Smooth muscle cell of the umbilical artery (primary cell): ENCODE measurements at places on chromosomes 11 and 22. TPM values are rescaled to one million over a fixed set of nuclear protein-coding genes. Genes with fewer than 3 reads are reported as not detected.

The HRAS gene
- 32.1 and 44.6 TPM in 2 replicates for total RNA-seq

The CHRDL2 gene
- total RNA-seq = not detected in 2 replicates

The WNT7B gene
- under 0.01 and 2.4 TPM in 2 replicates for total RNA-seq

The KRTAP5-11 gene
- not detected in 2 replicates for total RNA-seq

The OR52A1 gene
- total RNA-seq = not detected in 2 replicates

The PARVG gene
- total RNA-seq = 0.05 TPM in 1 of 2 replicates, not detected in the other

The SLC16A8 gene
- total RNA-seq = 0.30 TPM in 1 of 2 replicates, not detected in the other

The FIBIN gene
- total RNA-seq = 25.4 and 51.4 TPM in 2 replicates

The CASTOR1 gene
- 11.5 and 15.4 TPM in 2 replicates for total RNA-seq

The GAS2 gene
- total RNA-seq = 0.97 and 1.5 TPM in 2 replicates

The TBX1 gene
- not detected in 2 replicates for total RNA-seq

The SEC14L6 gene
- 0.23 and 0.59 TPM in 2 replicates for total RNA-seq

The KCNJ1 gene
- total RNA-seq = not detected in 2 replicates

The GP1BB gene
- 1.8 and 2.1 TPM in 2 replicates for total RNA-seq

The TRIM48 gene
- not detected in 2 replicates for total RNA-seq

The AIP gene
- total RNA-seq = 51.1 and 80.2 TPM in 2 replicates

The DUSP8 gene
- 0.59 and 1.3 TPM in 2 replicates for total RNA-seq

The FBLN1 gene
- 41.6 and 80.2 TPM in 2 replicates for total RNA-seq

The EXPH5 gene
- total RNA-seq = 0.09 and 0.30 TPM in 2 replicates

The BATF2 gene
- under 0.01 and 0.51 TPM in 2 replicates for total RNA-seq

The CLTCL1 gene
- 34.4 TPM in 2 replicates for total RNA-seq

The MUC5AC gene
- total RNA-seq = not detected in 2 replicates

The TTC38 gene
- 24.6 and 35.9 TPM in 2 replicates for total RNA-seq

The TENM4 gene
- total RNA-seq = 57.3 and 182 TPM in 2 replicates

The GAL gene
- 0.59 and 0.74 TPM in 2 replicates for total RNA-seq

The TPCN2 gene
- 8.0 and 11.0 TPM in 2 replicates for total RNA-seq

The FGF3 gene
- total RNA-seq = not detected in 2 replicates

The LSP1 gene
- 2.0 and 2.7 TPM in 2 replicates for total RNA-seq

The PHF21B gene
- total RNA-seq = not detected in 2 replicates

The RIBC2 gene
- total RNA-seq = 0.30 and 0.78 TPM in 2 replicates

The OR8D4 gene
- total RNA-seq = not detected in 2 replicates
